ENCODE measurements at places on chromosomes 2 and 18.

- no peak for DNase-seq
Observed at GRCh38 chr2:12501469-12502158, 215.1 kb upstream of the TRIB2 start.

GRCh38 chr2:224838335-224838734, 122.2 kb upstream of the CCDC195 start:
- no peak for DNase-seq

DNA sequence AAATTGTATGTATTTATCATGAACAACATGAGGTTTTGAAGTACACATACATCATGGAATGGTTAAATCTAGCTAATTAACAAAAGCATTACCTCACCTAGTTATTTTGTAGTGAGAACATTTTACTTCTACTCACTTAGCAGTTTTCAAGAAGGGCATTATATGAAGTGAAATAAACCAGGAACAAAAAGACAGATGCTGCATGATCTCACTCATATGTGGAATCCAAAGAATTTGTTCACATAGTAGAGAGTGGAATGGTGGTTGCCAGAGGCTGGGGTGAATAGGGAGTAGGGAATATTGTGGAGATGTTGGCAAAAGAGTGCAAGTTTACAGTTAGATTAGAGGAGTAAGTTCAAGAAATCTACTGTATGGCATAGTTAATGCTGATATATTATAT, 292.0 kb downstream of the ASXL3 start:
- DNase-seq: no peak

DNA sequence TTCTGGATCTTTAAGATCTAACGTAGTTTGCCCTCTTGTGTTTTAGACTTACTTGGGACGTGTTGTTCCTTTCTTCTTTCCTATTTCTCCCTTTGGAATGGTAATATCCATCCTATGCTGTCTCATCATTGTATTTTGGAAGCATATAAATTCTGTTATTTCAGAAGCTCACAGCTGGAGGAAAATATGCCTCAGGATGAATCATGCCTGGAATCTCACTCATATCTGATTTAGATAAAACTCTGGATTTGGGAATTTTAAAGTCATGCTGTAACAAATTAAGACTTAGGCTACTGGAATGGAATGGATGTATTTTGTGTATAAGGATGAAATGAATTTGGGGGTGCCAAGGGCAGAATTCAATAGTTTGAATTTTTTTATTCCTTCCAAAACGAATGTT, 245.2 kb upstream of the GULP1 start:
- no peak for DNase-seq

GRCh38 chr2:29987146-29987545, 65.8 kb upstream of the ALK start:
- DNase-seq: no peak
